ENCODE measurements at places on chromosomes 4 and X. TPM values are rescaled to one million over a fixed set of nuclear protein-coding genes. Genes with fewer than 3 reads are reported as not detected.

The MAGEA2B gene
- not detected for total RNA-seq

The CYTL1 gene
- total RNA-seq = not detected

The COL4A5 gene
- total RNA-seq = not detected

The UBQLN2 gene
- 21.3 TPM for total RNA-seq

The AADAT gene
- not detected for total RNA-seq

The LEF1 gene
- total RNA-seq = 1.6 TPM

The SLC16A2 gene
- not detected for total RNA-seq

The PALLD gene
- 0.42 TPM for total RNA-seq

The SOX3 gene
- total RNA-seq = not detected

The APELA gene
- not detected for total RNA-seq

- no peak for DNase-seq
These were observed 25.3 kb downstream of the ARHGEF6 start for GRCh38 chrX:136755411-136755810.

GRCh38 chrX:103818842-103819619 lies 13.0 kb downstream of the RAB9B start:
- DNase-seq = no peak

DNA sequence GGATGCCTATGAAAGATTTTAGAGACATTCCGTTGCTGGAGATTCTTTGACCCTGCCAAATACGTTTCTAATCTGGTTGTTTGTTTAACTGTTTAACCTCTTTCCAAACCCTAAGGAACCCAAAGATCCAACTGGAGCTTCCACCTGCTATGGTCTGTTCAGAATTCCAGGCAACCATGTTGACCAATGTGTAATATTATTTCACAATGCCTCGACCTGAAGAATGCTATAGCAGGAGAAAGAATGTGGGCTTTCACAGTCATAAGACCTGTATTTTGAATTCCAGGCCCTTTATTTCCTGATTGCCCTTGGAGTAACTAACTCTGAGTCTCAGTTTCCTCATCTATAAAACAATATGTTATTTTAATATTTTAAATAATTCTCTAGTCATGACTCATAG lies 90.8 kb downstream of the COL25A1 start:
- DNase-seq = no peak

DNA sequence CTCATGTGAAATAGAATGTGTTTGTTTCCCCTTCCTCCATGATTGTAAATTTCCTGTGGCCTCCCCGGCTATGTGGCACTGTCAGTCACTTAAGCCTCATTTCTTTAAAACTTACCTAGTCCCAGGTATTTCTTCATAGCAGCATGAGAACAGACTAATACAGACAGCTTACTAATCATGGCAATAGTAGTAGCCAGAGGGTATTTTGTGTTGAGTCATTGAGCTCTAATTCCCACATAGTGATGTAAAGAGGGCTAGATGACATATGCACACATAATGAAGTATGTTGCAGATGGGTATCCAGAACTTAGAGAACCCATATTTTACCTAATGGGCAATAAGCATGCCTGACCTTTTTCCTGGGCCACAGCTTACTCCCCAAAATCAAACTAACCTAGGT lies 1197.2 kb downstream of the PCDH7 start:
- no peak for DNase-seq

DNA sequence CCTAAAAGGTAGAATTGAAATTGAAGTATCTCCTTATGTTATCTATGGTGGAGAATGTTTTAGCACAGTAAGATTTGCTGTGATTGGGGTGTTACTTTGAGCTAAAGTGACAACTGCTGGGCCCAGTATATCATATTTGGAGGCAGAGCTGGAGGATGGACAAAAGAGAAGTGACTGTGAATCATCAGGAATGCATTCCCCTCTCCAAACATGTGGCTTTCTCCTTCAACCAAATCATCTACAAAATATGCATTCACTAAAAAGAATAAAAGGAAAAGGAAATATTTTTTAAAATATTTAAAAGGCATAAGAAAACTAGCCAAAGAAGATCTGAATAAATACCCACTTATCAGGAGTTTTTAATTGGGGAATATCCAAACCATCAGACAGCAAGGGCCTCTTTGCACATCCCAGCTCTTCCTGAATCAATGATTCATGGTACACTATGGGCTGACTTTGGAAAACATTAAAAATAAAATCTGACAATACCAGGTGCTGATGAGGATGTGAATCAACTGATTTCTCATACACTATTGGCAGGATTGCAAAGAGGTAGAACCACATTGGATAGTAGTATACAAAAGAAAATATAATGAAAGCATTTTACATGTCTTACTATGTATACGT lies 671.7 kb upstream of the NR3C2 start:
- DNase-seq = no peak

DNA sequence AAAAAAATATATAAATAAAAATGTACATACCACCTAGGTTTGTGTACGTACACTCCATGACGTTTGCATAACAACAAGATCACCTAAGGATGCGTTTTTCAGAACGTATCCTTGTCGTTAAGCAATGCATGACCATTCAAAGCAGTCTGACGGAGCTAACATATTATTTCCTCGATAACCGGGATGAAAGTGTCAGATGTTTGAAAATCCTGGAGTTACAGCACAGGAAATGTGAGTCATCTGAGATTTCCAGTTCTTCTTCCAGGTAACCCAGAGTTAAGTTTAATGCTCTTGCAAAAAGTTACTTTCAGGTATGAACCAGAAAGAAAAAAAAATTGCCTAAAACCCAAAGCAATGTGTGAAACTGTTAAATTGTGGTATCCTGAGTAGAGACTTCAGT lies 107.9 kb downstream of the LDB2 start:
- DNase-seq = no peak

DNA sequence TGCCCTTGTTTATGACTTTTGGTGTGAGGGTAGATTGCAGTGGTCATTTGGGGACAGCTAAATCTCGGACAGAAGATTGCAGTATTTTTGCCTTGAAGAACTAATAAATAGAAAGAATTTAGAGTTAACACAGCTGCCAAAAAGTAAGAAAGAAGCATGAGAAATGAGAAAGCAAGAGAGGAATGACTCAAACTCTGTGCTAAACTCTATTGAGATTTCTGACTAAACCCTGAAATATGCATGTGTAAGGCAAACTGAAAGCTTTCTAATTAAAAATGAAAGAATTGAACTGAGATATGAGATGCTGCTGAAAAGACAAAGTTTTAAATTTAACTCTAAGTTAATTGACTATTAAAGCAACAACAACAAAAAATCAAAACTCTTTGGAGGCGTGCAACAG lies 791.3 kb downstream of the RAB28 start:
- DNase-seq = no peak

- DNase-seq = no peak
These were observed 165.1 kb downstream of the VSIG4 start for GRCh38 chrX:65874765-65875164.

DNA sequence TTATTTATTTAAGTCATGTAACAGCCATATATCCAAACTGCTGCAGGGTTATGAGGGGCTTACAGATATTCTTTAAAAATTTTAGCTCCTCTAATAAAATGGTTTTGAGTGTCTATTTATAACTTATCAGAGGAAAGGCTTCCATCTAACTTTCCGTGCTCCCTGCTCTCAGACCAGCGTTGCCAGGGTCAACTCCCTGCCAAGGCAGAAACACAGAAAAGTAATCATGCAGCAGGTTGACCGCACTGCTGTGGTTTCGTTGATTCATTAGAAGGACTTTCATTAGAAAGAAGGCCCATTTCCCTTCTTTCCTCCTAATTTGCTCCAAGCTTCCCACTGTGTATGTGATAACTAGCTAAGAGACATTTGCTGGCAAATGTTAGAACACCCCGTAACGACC lies 33.9 kb downstream of the BCLAF3 start:
- DNase-seq = no peak

DNA sequence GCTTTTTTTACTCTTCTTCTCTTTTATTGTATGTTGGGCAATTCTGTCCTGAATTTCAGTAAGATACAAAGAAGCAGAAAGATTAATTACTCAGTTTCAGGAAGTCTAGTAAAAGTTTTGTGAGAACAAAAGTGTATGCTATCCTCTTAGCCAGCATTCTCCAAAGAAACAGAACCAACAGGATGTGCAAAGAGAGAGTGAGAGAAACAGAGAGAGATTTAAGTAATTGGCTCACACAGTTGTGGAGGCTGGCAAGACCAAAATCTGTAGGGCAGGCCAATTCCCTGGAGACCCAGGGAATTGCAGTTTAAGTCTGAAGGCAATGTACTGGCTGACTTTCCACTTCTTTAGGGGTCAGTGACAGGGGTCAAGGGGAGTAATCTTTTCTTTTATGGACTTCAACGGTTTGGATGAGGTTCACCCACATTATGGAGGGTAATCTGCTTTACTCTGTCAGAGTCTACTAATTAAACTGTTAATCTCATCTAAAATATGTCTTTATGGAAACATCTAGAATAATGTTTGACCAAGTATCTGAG lies 59.2 kb upstream of the SLC39A8 start:
- DNase-seq = no peak

DNA sequence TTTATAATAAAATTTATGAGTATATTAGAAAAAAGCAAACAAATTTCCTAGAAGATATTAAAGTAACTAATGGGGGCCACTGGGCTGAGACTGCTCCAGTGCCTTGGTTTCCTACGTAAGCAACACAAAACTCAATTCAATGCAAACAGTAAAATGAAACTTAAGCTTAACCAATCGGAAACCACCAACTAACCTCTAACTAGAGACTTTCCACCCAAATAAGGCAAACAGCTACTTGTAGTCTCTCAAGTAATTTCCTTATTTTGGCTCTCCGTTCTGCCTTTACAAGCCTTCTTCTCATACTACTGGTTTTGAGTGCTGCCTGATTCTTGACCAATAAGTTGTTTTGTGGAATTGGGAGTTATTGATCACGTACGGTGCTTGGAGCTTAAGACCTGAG lies 167.3 kb upstream of the VEGFC start:
- DNase-seq = no peak

DNA sequence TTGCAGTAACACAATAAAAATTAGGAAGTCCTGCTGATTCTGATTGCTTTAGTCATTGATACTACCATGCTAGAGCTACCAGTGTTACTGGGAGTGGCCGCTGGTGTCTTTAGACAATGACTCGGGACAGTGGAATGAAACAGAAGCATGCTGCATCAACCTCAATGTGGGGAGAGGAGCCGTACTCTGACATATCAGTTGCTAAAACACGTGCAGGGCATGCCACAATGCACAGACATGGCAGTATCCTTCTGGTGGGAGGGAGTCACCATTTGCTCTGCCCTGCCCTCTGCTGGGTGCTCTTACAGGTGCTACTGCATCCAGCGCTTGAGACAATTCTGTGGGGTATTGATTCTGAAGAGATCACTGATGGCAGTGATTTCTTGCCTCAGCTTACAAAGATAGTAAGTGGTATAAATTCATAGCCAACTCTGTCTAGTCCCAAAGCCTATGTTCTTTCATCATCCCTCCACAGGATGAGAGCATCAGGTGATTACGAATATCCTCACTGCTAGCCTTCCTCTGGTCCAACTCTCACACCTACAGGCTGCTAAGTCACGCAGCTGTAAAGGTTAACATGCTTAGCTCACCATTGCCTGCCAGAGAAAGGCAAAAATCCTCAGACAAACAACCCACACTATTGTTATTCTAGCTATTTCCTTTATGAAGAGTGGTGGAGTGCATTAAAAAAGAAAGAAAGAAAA lies 43.7 kb downstream of the NSG1 start:
- no peak for DNase-seq

DNA sequence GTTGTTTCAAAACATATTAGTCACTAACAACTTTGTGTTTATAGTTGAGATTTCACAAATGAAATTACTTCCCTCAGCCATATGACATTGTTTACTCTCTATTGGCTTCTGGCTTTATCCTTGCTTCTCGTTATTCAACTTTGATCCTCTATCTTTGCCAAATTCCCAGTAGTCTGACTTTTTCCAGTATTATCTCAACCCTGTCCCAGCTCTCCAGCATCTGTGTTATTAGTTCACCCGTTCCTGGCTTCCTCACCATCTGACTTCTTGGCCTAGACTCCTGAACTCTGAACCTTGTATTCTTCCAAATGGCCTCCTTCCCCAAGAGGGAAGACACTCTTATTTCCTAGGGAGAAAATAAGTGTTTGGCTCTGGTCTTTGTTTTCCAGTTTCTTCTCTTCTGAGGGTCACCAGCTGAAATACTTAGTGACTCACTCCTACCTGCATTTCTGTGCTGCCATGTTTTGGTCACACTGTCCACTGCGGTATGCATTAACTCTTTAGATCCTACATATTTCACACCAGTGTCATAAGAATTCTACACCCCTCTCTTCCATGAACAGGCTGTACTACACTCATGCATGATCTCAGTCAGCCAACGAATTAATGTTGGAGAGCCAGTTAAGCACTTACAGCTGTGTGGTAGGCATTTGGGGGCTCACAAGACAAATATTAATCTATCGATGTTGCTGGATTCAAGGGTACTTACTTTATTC lies 17.0 kb upstream of the ARHGAP24 start:
- DNase-seq = no peak

DNA sequence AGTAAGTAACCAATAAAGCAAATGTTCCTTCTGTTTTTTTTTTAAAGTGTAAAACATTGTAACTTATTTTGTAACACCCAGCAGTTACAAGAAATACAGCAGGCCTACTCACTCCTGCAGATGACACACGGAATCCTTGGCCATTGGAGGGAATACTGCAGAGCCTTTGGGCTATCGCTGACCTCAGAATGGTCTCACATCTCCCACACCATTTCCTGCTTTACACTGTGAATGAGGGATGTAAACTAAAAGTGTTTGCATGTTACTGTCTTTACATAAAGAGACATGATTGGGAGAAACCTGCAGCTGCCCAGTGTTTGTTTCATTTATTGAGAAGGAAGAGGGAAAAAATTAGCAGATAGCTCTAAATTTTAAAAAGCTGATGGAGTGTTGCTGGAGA lies 64.1 kb downstream of the USP46 start:
- no peak for DNase-seq

DNA sequence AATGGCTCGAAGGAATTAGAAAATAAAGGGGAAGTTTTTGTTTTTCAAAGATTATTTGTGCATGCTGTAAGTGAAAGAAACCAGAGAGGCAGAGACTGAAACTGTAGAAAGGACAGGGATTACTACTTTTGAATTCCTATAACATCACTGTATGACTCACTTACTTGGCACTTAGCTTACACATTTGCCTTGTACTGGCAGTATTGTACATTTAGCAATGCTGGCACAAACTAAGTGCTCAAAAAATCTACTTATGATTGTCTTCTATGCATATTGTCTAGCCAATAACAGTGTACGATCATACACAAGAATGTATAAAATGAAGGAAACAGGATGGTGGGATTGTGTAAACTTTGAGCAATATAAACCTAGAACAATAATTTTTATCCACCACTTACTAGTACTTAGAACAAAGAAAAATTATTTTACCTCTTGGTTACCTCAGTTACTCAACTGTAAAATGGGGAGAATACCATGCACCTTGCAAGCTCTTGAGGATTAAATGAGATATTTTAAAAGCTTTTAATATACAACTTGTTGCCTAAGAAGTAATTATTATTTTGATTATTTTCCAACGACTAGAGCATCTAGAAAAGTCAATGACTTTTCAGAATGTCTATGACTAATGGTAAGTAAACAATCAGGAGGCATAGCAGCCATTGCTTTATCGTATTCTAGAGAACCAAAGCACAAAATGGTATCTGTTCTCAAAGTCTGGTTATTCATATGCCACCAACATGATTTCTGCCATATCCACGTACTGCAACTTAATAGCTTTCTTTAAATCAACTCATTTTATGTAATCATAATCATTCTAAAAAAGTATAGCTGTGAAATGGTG lies 4.7 kb downstream of the FAM120C start:
- DNase-seq = no peak

Measured in activated B cell treated with CpG ODN at 0.5 μM for 24 hours (primary cell).